ENCODE measurements at places on chromosomes 3 and 15.

- no peak for DNase-seq
Observed at GRCh38 chr3:115208066-115208750, 61.1 kb upstream of the ZBTB20 start.

GRCh38 chr3:88713233-88713691 lies 394.2 kb upstream of the EPHA3 start:
- DNase-seq = no peak

DNA sequence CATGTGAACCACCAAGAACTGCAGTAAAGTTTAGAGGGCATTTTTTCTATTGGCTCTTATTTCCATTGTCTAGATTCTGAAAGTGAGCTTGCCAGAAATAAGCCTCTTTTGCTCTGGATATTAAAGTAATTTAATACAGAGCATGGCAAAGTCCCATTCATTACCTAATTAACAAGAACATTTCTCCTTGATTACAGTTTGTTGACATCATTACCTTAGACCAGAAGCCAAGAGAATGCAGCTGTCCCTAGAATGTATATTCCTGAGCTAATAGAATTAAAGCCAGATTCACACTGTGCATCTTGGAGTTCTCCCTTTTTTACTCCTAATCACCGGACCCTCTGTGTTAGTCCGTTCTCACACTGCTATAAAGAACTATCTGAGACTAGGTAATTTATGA lies 46.4 kb upstream of the TM4SF4 start:
- DNase-seq = no peak

DNA sequence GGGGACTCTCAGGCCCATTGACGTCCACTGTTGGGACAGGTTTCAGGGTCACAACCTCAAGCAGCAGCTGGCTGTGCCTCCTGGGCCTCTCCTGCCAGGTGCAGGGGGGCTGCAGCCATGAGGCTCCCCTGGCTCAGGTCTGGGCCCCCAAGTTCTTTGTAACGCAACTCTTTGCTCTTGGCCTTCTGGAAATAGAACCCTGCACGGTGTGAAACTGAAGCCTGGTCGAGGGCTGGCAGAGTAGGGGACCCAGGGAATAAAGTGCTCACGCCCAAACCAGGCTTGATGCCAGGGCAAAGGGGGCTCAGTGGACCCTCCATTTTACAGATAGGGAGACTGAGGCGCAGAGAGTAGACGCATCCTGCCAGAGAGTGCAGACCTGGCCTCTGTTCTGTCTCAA lies 771 bp downstream of the CALML4 start:
- no peak for DNase-seq

- no peak for DNase-seq
Observed at GRCh38 chr3:15345608-15346137, 13.3 kb upstream of the SH3BP5 start.

Data from effector memory CD4-positive, alpha-beta T cell (primary cell).